ENCODE measurements at places on chromosomes 6 and 20. TPM values are rescaled to one million over a fixed set of nuclear protein-coding genes. Genes with fewer than 3 reads are reported as not detected.

- H3K27me3 ChIP-seq = no peaks in the 10 kb centered on the region
- DNase-seq = no peak
- H3K27ac ChIP-seq = no peak overlapping the region
- no peaks in the 10 kb centered on the region for H3K4me1 ChIP-seq
These were observed 898.8 kb downstream of the KIF16B start for GRCh38 chr20:15674253-15675060.

DNA sequence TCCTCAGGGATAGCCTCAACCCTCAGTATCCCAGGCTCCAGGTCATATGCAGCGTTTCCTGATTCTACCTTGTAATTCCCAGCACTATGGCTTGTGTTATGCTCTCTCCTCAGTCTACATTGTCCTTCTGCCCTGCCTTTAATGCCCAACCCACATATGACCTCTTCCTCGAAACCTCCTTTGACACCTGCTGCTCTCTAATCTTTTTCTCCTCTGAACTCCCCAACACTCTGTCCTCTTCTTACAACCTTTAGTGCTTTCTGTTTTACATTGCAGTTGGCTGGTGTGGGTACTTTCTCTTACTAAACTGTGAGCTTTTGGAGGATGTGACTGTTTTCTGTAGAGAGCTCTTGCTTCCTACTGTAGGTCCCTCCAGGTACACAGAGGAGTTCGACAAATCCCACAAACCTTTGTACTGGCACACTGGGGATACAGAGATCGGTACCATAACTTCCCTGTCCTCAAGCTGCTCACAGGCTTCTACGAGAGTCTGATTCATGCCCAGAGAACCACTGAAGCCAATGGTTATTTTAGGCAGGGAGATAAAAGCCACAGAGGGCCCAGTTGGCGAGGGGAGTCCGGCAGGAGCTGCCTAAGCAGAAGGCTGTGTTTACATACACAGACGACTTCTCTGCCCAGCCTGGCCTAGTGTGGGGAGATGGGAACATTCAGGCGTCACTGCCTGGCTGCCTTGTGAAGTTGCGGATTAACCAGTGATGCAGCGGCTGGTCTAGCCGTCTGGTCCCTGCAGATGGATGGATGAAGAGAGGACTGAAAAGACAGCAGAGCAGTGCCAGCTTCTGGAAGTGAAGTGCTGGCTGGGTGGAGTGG, 8.4 kb upstream of the EPB41L1 start:
- DNase-seq = no peak
- peaks cover 9% of the 10 kb centered on the region for H3K4me1 ChIP-seq
- H3K36me3 ChIP-seq = no peaks in the 10 kb centered on the region

C20orf141 gene
- total RNA-seq = not detected

- no peak overlapping the region for H3K27ac ChIP-seq
- no peak overlapping the region for H3K4me3 ChIP-seq
- H3K4me1 ChIP-seq = no peaks in the 10 kb centered on the region
- H3K36me3 ChIP-seq = no peaks in the 10 kb centered on the region
- peaks cover 30% of the 10 kb centered on the region for H3K27me3 ChIP-seq
- no peak for DNase-seq
These were observed 90.0 kb downstream of the EDN3 start for GRCh38 chr20:59390437-59390836.
